ENCODE measurements at places on chromosomes 3 and 15.

- DNase-seq = peak; percentile 46
Measured at GRCh38 chr3:32176989-32177701, 61.3 kb upstream of the CMTM8 start.

DNA sequence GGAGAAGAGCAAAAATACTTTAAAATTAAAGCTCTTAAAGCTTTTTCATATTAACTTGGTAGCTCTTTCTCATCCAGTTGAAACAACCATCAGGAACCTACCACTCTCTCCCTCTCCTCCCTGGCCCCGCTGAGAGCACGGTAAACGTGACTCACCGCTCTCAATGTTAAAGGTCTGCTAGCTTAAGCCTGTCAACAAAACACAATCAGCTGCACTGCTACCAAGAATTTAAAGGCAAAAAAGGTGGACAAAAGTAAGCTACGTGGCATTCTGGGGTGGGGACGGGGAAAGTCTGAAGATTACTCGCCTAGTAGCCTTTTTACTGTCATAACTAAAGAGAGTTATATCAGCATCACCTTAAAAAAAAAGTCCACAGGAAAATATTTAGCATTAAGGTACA lies 8.4 kb upstream of the GP5 start:
- DNase-seq = no peak

GRCh38 chr3:185503521-185503920 lies 4.7 kb upstream of the TMEM41A start:
- no peak for DNase-seq

DNA sequence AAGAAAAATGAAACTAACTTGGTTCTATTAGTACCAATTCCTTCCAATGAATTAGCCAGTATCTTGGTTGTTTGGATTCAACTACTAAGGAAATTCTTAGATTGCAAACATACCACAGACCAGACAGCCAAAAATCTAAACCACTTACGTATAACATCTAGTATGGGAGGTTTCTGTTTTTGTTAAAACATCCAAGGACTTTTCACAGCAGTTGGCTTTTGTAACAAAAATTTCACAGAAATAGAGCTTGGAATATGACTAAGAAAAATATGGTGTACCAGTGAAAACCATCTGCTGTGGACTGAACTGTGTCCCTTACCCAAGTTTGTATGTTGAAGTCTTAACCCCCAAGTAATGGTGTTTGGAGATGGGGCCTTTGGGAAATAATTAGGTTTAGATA lies 199.2 kb downstream of the OTOL1 start:
- DNase-seq = no peak

GRCh38 chr3:109122690-109123089 lies 4.8 kb upstream of the MORC1 start:
- no peak for DNase-seq

GRCh38 chr15:61053401-61053965 lies 175.6 kb downstream of the RORA start:
- DNase-seq = no peak

DNA sequence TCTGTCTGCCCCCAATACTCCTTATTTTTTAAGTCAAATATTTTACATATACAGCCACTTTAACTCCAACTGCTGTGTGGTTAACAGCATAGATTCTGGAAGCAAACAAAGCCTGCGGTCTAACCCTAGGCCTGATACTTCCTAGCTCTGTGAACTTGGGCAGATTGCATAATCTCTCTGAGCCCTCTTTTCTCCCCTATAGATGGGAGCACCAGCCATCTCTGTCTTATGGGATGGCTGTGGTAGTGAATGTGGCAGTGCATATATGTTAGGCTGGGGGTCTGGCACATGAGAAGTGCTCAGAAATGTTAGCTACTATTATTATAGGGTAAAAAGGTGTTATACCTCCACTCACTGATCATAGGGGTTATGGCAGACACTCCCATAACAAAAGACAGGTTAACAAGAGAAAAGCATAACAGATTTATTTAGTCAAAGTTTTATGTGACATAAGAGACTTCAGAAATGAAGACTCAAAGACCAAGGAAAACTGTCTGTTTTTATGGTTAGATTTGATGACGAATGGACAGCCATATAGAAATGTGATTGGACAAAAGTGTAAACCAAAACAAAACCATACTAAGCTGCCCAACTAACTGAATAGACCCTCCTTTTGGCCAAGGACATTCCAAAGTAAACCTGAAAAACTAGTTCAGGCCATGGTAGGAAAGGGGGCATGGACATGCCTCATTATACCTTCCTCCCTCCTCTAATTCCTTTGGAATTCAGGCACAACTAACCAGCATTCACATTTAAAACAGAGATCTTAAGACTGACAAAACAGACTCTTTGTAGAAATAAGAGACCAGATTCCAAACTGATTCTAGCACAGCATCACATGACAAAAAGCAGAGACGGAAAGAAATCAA lies 53.9 kb upstream of the DAZL start:
- DNase-seq = no peak

GRCh38 chr3:33050071-33050653 lies 46.8 kb downstream of the GLB1 start:
- DNase-seq = no peak

DNA sequence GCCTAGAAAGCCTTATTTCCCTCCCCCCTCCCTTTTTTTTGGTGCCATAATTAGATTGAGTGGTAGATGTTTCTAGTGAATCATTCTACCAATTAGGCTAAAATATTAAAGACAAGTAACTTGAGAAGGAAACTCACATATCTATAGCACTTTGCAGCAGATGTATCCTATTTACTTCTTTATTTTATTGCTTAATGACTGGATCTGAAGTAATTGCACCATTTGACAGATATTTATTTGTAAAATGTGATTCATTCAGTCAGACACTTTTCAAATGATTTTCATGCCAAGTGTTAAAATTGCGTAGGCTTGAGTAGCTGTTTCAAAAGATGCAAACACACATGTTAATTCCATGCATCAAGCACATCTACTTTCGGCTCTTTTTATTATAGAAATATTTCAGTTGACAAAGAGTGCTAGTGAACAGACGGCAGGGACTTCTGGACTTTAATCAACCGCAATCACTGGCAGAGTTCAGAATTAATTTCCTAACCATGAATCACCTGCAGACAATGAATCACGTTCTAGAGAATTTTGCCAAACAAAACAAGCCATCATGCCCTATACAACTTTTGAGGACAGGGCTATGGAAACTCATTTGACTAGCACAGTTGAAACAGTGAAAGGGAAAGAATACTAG lies 636.8 kb downstream of the MECOM start:
- peak; percentile 43 for DNase-seq

DNA sequence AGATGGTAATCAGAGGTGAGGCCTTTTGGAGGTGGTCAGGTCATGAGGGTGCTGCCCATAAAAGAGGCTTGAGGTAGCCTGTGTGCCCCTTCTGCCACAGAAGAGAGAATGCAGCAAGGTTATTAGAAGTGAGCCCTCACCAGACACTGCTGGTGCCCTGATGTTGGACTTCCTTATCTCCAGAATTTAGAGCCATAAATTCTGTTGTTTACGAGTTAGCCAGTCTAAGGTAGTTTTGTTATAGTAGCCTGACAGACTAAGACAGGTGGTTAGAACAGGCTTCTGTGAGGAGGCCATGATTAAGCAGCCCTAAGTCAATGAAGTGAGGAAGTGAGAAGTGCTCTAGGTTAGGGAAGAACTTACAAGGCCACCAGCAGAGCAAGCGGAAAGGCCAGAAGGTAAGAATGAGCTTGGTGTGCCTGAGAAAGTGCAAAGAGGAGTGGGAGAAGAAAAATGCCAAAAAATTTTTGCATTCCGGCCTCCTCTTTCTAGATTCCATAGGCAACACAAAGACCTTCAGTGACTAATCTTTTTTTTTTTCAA lies 44.2 kb upstream of the STT3B start:
- no peak for DNase-seq
